ENCODE measurements at places on chromosomes 11 and 22.

DNA sequence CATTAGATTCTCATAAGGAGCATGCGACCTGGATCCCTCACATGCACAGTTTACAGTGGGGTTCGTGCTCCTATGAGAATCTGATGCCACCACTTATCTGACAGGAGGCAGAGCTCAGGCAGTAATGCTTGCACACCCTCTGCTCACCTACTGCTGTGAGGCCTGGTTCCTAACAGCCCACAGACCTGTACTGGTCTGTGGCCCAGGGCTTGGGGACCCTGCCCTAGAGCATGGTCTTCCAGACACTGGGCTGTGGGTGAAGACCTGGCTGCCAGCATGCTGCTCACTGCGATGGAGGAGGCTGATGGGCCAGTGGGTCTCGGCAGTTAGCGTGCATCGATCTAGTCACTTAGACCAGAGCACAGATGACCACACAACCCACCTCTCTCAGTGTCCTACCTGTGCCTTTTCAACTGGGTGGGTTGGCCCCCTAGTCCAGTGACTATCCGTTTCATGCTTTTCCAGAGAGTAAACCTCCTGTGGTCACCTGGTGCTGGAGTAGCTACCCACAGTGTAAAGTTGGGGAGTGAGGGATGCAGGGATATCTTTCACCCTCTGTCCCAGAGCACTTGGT is 21.1 kb downstream of the MED15 start:
- DNase-seq: no peak

GRCh38 chr22:26238596-26238995 is 69.3 kb downstream of the SEZ6L start:
- DNase-seq: no peak

- no peak for DNase-seq
These were observed at the start of gene SULT4A1 for GRCh38 chr22:43862074-43862881. Gene SULT4A1 (minus strand): TSS chr22:43862513. CDS start chr22:43862382, 131 bp downstream.

DNA sequence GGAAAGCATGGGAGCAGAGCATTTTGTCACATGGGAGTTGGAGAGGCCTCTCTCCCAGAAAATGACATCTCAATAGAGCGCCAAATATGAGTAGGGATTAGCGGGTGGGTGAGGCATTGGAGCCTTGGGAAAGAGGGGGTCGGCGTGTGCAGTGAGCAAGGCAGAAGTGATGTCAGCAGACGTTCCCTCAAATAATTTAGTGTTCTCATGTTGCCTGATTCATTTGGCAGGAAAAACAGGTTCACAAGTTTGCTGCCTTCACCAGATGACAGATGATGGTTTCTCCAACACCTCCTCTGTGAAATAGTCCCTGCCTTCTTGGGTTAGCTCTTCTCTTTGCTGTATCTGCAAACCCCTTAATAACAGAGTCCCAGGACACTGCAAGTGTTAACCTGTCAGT is 118.5 kb upstream of the ARHGAP20 start:
- DNase-seq: no peak

GRCh38 chr11:68517121-68517741 is 56.7 kb downstream of the PPP6R3 start:
- no peak for DNase-seq

DNA sequence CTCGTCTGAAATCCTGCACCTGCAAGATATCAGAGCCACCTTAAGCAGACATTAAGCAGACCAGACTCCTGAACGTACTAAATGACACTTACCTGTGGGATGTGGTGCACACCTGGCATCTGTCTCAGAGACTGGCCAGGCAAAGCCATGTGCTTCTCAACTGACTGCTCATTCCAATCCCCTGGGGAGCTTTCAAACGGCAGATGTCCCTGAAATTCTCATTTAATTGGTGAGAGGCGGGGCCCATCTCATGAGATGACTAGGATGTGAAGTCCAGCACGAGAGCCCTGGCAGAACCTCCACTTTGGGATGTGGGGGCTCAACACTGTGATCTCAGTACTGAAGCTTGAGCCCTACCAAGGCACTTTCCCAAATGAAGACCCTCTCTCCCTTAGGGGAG is 84.9 kb upstream of the HMGXB4 start:
- no peak for DNase-seq

GRCh38 chr11:121351083-121351630 is 58.6 kb downstream of the SC5D start:
- DNase-seq: no peak

GRCh38 chr11:66015454-66015881 is 3.7 kb downstream of the CST6 start:
- DNase-seq: no peak

Measured in inflammatory macrophage treated with lipopolysaccharide for 1 hour (primary cell).